ENCODE measurements at places on chromosomes 5 and 9. TPM values are rescaled to one million over a fixed set of nuclear protein-coding genes. Genes with fewer than 3 reads are reported as not detected.
A peak's percentile ranks its signal among the peaks of the same experiment; 100 is the strongest.

DNA sequence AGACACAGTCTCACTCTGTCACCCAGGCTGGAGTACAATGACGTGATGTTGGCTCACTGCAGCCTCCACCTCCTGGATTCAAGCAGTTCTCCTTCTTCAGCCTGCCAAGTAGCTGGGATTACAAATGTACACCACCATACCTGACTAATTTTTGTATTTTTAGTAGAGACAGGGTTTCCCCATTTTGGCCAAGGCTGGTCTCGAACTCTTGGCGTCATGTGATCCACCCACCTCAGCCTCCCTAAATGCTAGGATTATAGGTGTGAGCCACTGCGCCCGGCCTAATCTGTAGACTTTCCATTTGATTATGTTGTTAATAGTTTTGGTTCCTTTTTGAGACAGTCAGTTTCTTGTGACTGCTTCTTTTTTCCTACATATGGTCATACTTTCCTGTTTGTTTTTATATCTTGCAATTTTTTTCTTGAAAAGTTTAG lies 31.0 kb downstream of the MTREX start:
- H3K27ac ChIP-seq, result no peak overlapping the region
- no peak overlapping the region for H3K4me3 ChIP-seq
- H3K36me3 ChIP-seq, result peaks cover 2% of the 10 kb centered on the region

DNA sequence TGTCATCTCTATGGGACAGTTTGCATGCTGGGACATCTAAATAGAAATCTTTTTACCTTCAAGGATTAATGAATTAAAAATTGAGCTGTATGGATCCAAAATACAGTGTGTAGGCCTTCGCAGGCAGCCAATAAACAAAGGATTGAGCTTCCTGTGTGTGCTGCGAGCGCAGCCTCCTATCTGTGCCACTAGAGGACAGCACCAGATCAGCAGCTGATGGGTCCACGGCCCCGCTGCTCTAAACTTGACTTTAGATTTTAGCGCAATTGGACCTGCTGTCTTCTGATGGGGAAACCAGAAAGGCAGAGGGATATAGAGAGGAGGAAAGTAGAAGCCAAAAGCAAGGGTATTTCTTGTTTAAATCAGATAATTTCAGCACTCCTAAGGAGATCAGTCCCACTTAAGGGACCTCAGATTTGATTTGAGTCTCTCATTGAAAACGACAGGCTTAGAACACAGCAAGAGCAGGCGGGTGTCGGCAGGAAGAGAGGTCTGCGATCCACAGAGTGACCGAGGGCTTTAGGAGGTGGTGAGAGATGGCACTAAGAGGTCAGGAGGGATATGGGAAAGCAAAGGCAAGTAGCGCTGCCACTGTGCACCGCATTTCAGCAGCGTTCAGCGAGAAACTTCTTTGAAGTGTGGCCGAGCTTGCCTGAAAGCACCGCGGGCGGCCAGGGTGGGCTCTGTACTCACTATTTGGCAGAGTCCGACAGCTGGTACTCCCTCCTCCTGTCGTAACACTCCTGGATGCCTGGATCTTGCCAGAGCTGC lies 214.3 kb downstream of the GNA14 start:
- no peak overlapping the region for H3K27ac ChIP-seq
- H3K27me3 ChIP-seq, result no peaks in the 10 kb centered on the region
- no peaks in the 10 kb centered on the region for H3K4me1 ChIP-seq
- no peak overlapping the region for H3K4me3 ChIP-seq

GRCh38 chr5:69477170-69477569 lies 15.4 kb upstream of the OCLN start:
- H3K36me3 ChIP-seq, result no peaks in the 10 kb centered on the region
- DNase-seq, result no peak
- H3K4me1 ChIP-seq, result no peaks in the 10 kb centered on the region
- H3K4me3 ChIP-seq, result no peak overlapping the region

DNA sequence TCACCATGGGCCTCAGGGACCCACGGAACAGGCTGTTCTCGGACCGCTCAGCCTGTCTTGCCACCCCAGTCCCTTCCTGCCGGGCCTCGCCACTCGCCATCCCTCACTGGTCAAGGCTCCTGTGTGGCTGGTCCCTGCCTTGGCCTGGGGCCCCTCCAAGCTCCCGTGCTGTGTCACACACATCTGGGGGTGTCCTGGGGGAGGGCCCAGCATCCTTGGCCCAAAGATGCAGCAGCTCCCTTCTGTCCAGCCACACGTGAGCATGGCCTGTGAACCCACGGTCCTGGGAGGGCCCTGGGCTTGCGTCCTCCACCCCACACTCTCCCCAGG lies 425 bp upstream of the EGFL7 start:
- H3K4me1 ChIP-seq, result peaks cover 19% of the 10 kb centered on the region
- no peak overlapping the region for H3K4me3 ChIP-seq
- H3K27ac ChIP-seq, result peak overlapping the region; percentile 79
- H3K36me3 ChIP-seq, result peaks cover 4% of the 10 kb centered on the region
- no peaks in the 10 kb centered on the region for H3K27me3 ChIP-seq

GRCh38 chr5:51996356-51996861 lies 613.2 kb downstream of the ISL1 start:
- DNase-seq, result no peak
- H3K27ac ChIP-seq, result no peak overlapping the region
- no peaks in the 10 kb centered on the region for H3K27me3 ChIP-seq
- H3K4me1 ChIP-seq, result no peaks in the 10 kb centered on the region

DNA sequence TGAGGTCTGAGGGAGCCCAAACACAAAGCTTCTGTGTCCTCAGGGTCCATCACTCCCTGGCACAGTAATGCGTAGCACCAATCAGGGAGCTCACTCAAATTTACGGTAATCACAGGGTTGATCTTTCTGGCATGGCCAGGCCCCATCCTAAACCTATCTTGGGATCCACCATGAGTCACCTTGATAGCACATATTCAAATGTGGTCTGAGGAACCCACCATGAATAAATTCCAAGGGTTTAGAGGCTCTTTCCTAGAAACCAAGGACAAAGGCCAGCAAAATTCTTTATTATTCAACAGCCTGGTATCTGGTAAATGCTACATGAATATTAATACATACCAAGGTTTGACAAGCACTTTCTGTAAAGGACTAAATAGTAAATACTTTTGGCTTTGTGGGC lies 254.5 kb downstream of the TLR4 start:
- H3K36me3 ChIP-seq, result no peaks in the 10 kb centered on the region
- H3K27ac ChIP-seq, result no peak overlapping the region
- H3K27me3 ChIP-seq, result no peaks in the 10 kb centered on the region
- H3K4me1 ChIP-seq, result no peaks in the 10 kb centered on the region

- no peak for DNase-seq
- H3K27me3 ChIP-seq, result no peaks in the 10 kb centered on the region
- H3K4me3 ChIP-seq, result no peak overlapping the region
These were observed 231.9 kb downstream of the MAST4 start for GRCh38 chr5:66828046-66828547.

GRCh38 chr5:56670916-56671315 lies 144.4 kb upstream of the MAP3K1 start:
- no peak for DNase-seq
- no peaks in the 10 kb centered on the region for H3K27me3 ChIP-seq
- H3K27ac ChIP-seq, result no peak overlapping the region
- no peaks in the 10 kb centered on the region for H3K36me3 ChIP-seq
- no peak overlapping the region for H3K4me3 ChIP-seq

The ANXA2R gene
- 4.0 TPM for total RNA-seq

The ANKRD34B gene
- 0.34 TPM for total RNA-seq

The CTNNA1 gene
- total RNA-seq, result 427 TPM

The SHOC1 gene
- 0.40 TPM for total RNA-seq
